ENCODE measurements at places on chromosomes 6 and 20.

GRCh38 chr6:108653949-108654348, 93.2 kb downstream of the FOXO3 start:
- DNase-seq, result peak; percentile 68

DNA sequence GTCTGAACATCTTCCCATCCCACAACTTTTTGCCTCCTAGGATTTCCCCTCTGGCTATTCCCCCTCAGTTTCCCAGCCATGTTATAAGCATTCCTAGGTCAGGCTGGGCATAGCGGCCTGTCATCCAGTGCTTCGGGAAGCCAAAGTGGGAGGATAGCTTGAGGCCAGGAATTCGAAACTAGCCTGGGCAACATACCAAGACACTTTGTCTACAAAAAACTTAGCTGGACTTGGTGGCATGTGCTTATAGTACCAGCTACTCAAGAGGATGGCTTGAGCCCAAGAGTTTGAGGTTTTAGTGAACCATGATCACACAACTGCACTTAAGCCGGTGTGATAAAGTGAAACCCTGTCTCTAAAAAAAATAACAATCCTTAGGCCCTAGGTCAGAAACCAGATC, 447.4 kb downstream of the KIF16B start:
- DNase-seq, result no peak

DNA sequence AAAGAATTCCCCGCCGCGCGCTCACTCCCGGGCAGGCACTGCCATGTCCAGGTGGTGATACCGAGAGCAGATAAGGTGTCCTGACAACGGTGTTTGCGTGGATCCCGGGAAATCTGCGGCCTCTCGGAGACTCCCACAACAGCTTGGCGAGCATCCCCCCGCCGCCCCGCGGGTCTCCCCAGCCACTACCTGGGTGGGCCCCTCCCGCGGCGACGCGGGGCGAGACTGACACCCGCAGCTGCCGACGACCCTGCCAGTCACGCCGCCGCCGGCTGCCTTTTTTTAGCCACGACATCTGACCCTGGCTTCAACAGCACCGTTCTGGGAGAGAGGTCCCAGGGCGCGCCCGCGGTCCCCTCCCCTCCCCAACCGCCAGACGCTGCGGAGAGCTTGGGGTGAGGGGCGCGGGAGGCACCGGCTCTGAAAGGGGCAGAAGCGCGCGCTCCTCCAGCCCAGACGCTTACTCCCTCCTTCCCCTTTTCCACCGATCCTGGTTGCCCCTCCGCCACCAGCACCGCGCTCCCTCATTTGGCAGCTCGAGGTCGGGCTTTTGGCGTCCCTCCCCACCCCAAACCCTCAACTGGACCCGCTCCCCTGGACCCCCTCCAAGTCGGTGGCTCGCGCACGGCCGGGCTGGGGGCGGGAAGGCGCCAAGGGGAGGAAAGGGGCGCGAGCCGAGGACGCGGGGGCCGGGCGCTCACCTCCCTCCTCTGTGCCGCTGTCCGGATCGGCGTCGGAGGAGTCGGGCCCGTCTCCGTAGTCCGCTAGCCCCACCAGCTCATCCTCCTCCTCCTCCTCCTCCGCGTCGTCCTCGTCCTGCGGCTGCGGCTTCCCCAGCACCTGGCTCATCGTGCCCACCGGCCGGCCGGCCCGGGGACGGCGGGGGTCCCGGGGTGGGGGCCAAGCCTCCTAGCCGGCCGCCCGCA, 665 bp downstream of the RRAGD start:
- DNase-seq, result peak; percentile 55

DNA sequence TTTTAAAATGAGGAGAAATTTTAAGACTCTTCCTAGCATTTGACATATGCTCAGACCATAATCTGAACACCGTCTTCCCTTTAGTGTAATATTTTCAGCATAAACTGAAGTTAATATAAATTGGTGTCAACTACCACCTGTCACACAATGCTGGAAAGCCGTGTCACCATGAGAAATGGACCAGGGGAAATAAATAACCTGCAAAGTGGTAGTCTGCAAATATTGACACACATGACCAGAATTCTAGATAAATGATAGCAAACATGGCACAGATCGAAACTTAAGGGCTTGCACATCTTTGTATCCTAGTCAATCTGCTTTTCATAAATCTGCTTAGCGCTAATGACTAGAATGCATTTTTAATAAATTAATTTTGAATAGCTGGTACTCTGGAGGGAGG, 191.9 kb downstream of the CD83 start:
- DNase-seq, result no peak

DNA sequence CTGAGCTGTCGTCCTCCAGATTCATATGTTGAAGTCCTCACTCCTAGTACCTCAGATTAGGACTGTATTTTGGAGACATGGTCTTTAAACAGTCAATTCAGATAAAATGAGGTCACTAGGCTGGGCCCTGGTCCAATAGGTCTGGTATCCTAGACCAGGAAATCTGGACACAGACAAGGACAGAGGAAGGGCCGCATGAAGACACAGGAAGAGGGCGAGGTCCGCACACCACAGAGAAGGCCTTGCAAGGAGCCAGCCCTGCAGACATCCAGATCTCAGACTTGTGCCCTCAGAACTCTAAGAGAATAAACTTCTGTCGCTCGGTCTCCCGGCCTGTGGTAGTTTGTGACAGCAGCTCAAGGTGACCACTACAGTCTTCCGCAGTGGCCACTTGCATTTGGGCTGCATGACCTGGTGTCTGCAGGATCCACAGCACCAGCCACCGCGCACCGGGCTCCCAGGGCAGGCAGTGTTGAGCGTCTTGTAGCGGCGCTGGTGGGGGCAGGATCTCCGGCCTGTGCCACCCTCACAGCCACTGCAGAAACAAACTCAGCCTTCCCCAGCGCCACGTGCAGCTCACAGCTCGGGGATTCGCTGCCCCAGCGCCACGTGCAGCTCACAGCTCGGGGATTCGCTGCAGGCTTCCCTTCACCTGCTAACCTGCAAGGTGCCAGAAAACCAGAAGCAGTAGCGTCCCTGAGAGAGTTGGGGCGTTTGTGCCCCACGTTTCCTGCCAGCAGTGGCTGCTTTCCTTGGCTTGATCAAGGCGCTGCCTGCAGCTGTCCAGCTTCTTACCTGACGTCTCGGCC, 6.0 kb upstream of the RBM38 start:
- DNase-seq, result no peak

DNA sequence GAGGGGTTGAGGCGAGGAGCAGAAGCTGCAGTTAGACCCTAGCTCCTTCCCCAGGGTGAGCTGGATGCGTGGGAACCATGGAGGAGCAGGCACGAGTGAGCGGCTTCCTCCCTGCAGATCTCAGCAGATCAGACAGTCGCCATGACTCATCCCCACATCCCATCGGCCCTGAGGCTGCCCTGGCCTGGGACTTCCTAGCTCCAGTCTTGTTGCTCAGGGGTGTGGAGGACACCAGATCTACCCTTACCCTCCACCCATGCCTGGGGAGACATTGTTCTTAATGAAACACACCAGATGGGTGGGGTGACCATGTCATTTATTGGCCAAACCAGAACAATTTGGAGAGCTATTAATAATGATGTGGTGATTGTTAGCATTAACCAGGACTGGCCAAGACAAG, 36.3 kb upstream of the TGM2 start:
- DNase-seq, result peak; percentile 24

- DNase-seq, result peak; percentile 11
These were observed 1.1 kb upstream of the GRM4 start for GRCh38 chr6:34146801-34147592.

GRCh38 chr6:128305228-128305627, 215.2 kb downstream of the PTPRK start:
- no peak for DNase-seq

DNA sequence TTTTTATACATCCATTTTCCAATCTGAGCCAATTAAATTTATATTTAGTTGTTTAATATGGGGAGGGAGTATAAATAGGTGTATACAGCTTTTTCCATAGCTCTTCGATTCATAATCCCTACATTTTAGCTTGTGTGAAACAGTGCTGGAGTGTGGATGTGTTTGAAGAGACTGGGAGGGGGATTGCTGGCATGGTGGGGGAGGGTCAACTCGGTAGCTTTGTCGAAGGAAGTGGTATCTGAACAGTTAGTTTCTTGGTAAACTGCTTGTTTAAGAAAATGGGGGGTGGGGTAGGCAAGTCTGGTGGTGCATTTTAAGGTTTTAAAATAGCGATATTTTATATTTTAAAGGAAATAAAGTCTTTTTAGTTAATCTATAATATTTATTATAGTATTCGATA, 1.4 kb upstream of the LIN28B start:
- DNase-seq, result no peak

- no peak for DNase-seq
These were observed 135.1 kb downstream of the FAM83B start for GRCh38 chr6:54981647-54982046.

GRCh38 chr20:37602634-37603033, 75.0 kb upstream of the BLCAP start:
- no peak for DNase-seq

DNA sequence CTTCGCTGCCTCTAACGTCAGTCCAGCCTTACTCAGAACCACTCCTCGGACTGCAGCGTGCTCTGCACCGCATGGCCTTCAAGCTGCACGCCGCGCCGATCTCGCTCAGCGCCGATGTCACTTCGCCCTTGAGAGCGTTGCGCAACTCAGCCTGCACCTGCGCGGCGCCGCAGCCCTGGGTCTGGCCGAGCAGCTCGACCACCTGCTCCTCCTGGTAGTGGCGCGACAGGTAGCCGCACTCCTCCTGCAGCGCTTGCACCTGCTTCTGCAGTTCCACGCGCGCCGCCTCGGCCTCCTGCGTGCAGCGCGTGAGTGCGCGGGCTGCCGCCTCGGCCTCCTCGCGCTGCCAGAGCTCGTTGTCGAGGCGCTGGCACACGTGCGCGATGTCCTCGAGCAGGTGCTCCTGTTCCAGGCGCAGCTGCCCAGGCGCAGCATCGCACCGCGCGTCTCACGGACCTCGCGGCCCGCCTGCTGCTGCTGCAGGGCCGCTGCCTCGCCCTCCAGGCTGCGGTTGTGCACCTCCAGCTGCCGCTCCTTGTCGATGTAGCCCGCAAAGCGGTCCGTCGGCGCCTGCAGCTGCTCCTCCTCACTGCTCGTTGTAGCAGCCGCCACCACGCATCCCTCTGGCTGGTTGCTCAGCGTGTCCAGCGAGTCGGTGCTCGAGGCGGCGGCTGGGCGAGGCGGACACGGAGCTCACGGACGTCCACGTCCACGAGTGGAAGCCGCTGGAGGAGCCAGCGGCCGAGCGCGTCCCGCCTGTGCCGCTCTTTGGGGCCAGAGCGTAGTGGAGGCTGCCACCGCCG, 380.6 kb upstream of the CHD6 start:
- no peak for DNase-seq

GRCh38 chr20:24960861-24961260, 11.8 kb downstream of the CST7 start:
- DNase-seq, result no peak

DNA sequence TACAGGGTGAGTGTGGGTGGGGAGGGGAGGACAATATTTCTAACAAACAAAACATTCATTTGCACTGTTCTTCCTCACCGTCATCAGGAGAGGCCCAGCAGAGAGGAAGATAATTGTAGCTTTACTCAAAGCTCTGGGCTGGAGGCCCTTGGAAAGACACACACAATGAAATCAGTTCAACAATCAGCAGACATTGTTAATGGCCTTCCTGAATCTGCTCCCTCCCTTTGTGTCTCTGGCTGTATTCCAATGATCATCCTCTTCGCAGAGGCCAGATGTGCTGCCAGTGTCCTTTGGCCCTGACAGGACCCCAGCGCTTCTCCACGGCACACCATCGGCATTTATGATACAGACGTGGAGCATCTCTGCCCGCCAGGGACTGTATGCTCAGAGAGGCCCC, 44.6 kb upstream of the LRFN2 start:
- DNase-seq, result no peak

- DNase-seq, result no peak
These were observed 191.9 kb upstream of the PREP start for GRCh38 chr6:105594821-105595220.

DNA sequence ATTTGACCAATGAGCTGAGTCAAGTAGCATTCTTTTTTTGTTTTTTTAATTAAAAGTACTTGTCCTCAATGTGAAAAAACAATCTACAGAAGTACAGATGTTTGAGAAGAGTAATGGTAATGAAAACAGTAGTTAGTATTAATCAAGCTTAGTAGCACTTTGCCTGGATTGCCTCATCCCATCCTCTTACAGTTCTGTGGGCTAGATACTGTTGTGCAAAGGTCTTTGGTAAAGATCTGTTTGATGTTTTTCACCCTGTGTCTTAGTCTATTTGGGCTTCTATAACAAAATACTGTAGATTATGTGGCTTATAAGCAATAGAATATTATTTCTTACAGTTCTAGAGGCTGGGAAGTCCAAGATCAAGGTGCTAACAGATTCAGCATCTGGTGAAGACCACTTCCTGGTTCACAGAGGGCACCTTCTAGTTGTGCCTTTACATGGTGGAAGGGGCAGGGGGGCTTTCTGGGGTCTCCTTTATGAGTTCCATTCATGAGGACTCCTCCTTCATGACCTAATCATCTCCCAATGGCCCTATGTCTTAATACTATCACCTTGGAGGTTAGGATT, 84.3 kb downstream of the SHLD1 start:
- DNase-seq, result no peak

- no peak for DNase-seq
These were observed 245.3 kb upstream of the HSF2 start for GRCh38 chr6:122154155-122154554.

- DNase-seq, result no peak
These were observed 32.6 kb upstream of the GRM4 start for GRCh38 chr6:34178357-34179105.

DNA sequence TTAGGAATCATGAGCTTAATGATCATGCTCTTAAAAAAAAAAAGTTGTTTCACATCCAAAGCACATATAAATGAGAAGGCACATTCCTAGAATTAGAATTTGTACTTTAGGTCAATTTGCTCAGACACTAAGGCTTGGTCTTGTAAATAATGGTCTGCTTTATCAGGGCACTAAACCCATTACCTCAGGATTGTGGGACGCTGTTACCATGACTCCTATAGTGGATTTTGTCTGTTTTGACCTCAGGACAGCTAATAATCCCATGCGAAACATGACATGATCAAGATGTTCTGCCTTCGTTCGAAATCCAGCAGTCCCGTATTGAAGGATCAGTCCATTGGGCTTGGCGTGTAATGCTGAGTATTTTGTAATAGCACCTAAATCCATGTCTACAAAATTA, 2.4 kb downstream of the PGM3 start:
- DNase-seq, result no peak

DNA sequence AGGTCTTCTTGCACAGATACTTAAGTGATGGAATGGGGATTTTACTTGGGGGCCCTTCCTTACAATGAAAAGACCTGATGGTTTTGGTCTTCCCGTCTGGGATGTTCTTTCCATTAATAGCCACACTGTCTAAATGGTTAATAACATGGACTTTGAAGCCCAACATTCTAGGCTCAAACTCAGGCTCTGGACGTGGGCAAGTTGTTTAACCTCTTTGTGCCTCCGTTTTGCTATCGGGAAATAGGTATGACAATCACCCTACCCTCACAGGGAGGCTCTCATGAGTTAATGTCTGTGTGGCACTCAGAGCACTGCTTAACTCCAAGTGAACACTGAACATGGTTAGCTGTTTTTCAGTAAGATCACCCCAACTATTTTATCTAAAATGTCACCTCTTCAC, 360.7 kb upstream of the FLRT3 start:
- no peak for DNase-seq

- no peak for DNase-seq
These were observed 302.6 kb upstream of the NRSN1 start for GRCh38 chr6:23823421-23823820.

- no peak for DNase-seq
These were observed 309.2 kb upstream of the SPTLC3 start for GRCh38 chr20:12699374-12700228.

All from right hindlimb (tissue), 1 donor.